ENCODE measurements at places on chromosomes 6 and 20.

DNA sequence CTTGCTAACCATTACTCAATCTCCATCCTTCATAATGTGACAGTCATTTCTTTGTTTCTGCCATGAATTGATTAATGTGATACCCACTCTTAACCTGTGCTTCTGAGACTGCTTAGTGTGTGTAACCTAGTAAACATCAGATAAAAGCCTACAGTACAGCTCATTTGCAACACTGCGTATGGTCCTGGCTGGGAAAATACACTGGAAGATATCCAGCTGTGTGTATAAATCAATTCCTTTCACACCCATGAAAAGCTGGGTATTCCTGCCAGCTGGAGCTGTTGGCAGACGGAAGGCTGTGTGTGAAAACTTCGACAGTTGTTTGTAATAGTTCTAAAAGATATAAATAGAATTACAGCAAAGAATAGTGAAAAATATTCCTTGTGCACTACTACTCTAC is 509.2 kb downstream of the FRK start:
- no peak for DNase-seq

GRCh38 chr6:25524542-25524941 is 127.5 kb upstream of the SCGN start:
- no peak for DNase-seq

- peak; percentile 9 for DNase-seq
Observed at GRCh38 chr6:17505062-17505476, 95.0 kb upstream of the FAM8A1 start.

DNA sequence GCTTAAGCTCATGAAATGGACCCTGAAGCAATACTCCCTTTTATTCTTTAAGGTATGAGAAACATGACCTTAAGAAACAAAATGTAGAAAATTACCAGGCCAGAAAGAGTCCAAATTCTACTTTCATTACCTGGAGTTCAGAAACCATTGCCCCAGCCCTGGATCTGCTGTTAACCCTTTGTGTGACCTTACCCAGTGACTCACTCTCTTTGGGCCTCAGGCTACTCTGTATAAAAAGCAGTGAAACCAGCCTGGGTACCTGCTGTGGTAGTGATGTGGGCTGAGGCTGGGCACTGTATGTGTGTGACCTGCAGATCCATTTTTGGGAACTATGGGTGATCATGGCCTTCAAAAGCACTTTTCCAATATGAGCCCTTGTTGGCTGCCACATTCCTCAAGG is 47.2 kb downstream of the SLC9A8 start:
- DNase-seq: no peak

DNA sequence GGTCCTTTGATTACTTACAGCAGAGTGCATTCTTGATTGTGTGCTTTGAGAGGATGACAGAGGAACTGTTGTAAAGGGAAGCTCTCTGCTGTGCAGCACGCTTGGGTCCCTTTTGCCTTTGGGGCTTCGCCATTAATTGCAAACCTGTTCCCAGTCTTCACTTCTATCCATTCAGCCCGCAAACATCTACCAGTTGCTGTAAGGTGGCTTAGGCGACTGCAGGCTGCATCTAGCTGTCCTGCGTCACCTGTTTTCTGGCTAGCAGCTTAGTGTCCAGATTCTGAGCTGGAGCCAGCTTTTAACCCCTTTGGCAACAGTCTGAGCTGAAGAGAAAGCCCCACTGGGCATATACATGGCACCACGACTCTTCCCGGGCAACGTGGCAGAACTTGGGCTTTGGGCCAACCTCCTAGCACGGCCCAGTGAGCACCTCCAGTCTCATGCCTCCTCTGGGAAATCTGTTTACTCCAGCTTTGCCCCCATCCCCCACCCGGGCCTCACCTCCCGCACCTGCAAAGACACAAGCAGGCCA is 2.5 kb upstream of the FASTKD5 start:
- DNase-seq: no peak

DNA sequence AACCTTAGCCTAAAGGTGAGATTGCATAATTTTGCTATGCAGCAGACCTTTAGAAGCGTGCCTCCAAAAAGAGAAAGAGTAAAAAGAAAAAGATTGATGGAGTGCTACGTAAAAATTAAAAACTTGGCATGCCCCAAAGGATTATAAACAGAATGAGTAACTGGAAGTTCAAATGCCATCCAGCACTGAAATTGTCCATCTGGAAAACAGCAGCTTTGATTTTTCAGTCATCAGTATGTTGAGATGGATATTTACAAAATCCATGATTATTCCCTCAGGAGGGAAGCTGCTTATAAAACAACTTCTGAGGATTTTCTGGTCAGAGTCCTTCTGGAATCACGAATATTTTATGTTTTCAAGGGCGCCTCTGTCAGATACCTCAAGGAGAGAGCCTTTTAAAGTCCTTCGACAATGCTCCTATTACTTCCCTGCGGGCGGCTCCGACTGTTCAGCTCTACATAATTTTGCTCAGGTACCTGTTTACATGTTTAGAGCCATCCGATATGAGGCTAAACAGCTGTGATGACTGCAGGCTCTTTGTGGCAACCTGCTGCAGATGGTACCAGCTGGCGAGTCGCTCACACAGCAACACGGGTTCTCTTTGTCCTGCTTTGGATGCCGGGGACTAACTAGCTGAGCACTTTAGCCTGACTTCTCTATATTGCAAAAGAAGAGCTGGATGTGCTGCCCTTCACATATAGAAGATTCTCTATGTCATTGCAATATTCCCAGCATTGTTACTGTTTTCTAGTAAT is 83.3 kb downstream of the RCAN2 start:
- no peak for DNase-seq

DNA sequence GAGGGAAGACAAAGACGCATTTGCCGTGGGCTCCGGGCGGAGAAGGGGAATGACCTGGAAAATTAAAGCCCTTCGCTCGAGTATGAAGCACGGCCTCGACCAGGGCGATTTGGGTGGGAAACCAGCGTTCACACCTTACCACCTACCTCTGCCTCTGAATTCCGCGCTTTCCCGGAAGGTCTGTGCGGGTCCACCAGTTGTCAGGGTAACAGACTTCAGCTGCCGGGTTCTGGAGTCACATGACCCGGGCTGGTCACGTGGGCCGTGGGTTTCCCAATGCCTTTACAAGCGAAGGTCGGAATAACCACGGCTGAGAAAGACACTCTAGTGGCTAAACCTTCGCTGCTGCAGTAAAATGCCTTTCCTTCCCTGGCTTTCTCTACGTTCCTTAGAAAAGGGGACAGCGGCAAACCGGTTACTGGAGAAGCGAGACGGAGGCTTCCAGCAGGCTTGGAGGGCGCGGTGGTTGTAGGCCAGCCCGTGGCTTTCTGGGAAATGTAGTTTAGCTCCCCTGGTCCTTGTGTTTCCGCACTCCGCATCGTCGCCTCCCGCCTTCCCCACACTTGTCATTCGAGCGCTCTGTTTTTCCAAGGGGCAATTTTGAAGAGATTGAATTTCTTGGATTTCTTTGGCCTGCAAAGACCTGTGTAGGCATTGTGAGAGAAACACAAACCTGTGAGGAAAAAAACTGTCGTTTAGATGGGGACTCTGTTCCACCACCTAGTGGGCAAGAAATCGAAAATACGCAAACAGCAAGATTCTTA is at the start of gene CEP162:
TSS of gene CEP162 (minus strand) at position 210 of the 764 bp plus-strand sequence. CDS start 1,250 bp downstream, outside the sequence.
- peak; percentile 91 for DNase-seq

- DNase-seq: no peak
Observed at GRCh38 chr6:36809941-36810803, 29.1 kb downstream of the CPNE5 start.

DNA sequence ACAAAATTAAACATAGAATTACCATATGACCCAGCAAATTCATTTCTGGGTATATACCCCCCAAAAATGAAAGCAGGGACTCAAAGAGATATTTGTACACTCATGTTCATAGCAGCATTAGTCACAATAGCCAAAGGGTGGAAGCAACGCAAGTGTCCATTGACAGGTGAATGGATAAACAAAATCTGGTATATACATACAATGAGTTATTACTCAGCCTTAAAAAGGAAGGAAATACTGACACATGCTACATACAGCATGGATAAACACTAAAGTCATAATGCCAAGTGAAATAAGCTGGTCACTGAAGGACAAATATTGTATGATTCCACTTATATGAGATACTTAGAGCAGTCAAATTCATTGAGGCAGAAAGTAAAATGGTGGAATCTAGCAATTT is 5.3 kb upstream of the STX11 start:
- peak; percentile 14 for DNase-seq

DNA sequence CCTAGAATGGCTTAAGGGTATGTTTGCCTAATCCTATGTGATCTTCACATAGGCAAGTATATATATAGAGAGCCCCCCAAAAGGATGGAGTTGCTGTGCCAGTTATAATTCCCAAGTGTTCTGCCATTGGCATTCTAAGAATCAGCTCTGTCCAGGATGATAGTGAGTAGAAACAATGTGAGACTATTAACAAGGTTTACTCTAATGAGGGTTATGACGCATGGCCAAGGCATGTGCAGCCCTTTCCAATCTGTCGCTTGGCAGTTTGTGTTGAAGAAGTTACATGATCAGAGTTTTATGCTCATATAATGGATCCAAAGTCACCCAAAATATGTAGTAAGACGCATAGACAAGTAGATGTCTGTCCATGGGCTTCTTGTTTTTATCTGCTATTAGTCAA is 33.6 kb downstream of the VGLL2 start:
- no peak for DNase-seq

DNA sequence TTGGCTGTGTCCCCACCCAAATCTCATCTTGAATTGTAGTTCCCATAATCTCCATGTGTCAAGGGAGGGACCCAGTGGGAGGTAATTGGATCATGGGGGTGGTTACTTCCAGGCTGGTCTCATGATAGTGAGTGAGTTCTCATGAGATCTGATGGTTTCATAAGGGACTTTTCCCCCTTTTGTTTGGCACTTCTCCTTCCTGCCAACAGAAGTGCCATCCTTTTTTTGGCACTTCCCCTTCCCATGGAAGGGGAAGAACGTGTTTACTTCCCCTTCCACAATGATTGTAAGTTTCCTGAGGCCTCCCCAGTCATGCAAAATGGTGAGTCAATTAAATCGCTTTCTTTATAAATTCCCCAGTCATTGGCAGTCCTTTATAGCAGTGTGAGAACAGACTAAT is 18.0 kb upstream of the PI3 start:
- DNase-seq: no peak

DNA sequence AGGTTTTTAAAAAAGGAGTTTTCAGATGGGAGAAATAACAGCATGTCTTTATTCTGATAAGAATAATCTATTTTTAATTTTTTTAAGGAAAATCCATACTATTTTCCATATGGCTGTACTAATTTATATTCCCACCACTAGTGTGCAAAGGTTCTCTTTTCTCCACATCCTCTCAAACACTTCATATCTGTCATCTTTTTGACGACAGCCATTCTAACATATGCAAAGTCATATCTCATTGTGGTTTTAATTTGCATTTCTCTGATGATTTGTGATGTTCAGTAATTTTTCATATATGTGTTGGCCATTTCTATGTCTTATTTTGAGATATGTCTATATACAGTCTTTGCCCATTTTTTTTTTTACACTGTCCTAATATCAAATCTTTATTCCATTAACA is 280.6 kb upstream of the RUNX2 start:
- DNase-seq: no peak

DNA sequence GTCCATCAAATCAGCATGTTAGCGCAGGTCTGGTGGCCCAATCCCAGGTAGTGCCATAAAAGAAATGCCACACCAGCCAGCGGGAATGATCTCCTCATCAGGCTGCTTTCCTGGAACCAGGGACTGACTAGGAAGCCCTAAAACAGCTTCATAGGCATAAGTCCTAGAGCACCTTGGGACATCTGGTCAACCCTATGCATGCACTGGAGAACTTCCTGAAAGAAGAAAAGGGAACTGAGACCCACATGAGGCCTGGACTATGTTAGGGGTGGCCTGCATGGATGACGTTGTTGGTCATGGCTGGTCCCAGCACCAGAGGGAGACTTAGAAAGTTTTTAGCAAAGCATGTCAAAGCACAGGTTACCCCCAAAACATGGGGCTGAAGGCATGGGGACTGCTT is 7.6 kb upstream of the KCNK16 start:
- no peak for DNase-seq

GRCh38 chr6:90681863-90682262 is 95.0 kb upstream of the MAP3K7 start:
- DNase-seq: no peak

Measured in activated CD4-positive, alpha-beta T cell treated with anti-CD3 and anti-CD28 coated beads, Interleukin-10, Interleukin-2, amounts not matched to agents 100 ng/mL and 50 ng/mL, durations not matched to agents 16 hours and 8 hours (primary cell).